ENCODE measurements at places on chromosomes 5 and 9.
A peak's percentile ranks its signal among the peaks of the same experiment; 100 is the strongest.

- DNase-seq, result no peak
These were observed 270.4 kb downstream of the NSG2 start for GRCh38 chr5:174315871-174316270.

GRCh38 chr9:88954066-88954465 is 37.2 kb upstream of the S1PR3 start:
- DNase-seq, result no peak

GRCh38 chr9:15244001-15244441 is 63.0 kb downstream of the TTC39B start:
- DNase-seq, result no peak

- no peak for DNase-seq
These were observed 159.1 kb downstream of the FSTL4 start for GRCh38 chr5:133453084-133453780.

- DNase-seq, result no peak
These were observed 332.4 kb downstream of the MSX2 start for GRCh38 chr5:175056831-175057230.

DNA sequence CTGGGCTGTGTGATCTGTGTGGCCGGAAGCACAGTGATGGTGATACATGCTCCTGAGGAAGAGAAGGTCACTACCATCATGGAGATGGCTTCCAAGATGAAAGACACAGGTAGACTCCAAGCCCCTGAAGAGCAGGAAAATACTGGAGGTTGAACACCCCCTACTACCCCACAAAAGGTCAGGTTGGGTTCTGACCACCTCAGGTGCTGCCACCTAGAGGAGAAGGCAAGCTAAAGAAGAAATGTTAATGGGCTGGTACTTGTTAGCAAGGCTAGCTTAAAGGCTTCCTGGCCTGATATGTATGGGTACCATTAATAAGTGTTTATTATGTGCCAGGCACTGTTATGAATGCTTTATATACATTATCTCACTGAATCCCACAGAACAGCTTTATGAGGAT is 11.7 kb downstream of the NIPAL4 start:
- DNase-seq, result peak; percentile 13

DNA sequence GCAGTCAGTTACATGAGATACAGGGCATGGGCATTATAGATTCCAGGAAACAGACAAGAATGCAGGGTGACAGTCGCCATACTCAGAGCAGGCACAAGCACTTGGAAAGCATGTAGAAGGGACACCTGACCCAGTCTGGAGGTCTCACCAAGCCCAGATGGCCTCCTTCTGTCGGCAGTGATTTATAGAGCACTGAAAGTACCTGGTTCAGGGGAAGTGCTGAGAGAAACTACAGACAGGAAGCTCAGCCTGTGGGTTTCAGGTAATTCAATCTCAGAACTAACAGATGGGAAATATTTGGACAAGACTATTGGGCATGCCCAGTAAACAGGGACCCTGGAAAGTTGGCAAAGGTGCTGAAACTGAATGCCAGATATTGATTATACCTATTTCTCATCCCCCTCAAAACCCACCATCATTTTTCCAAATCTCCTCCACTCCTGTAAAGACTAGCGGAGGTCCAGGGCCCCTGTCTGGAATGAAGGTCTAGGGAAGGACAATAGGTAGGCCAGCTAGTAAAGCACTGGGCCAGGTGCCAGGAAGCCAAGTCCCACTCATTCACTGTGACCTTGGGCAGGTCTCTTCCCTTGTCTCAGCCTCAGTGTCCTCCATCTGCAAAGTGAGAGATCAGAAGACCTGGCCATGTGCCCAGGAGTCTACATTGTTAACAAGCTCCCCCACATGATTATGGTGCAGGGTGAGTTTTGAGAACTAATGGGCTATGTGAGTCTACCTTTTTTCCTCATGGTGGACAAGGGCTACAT is 26.9 kb downstream of the KLHL3 start:
- no peak for DNase-seq

DNA sequence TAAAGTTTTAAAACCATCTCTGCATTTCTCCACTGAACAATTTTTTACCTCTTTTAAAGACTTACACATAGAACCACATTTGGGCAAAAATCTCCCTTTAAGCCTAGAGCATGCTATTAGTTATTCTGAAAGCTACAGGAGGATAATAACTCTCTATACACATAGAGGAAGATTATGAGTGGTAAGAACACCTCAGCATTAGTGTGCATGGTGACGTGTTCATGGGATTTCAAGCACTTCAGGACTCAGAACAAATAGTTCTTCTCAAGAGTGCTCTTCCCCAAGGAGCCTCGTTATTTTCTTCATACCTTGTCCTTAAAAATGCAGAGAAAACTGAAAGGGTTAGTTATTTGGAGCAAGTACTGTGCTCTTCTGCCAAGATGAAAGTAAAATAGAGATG is 256.9 kb upstream of the TUSC1 start:
- no peak for DNase-seq

DNA sequence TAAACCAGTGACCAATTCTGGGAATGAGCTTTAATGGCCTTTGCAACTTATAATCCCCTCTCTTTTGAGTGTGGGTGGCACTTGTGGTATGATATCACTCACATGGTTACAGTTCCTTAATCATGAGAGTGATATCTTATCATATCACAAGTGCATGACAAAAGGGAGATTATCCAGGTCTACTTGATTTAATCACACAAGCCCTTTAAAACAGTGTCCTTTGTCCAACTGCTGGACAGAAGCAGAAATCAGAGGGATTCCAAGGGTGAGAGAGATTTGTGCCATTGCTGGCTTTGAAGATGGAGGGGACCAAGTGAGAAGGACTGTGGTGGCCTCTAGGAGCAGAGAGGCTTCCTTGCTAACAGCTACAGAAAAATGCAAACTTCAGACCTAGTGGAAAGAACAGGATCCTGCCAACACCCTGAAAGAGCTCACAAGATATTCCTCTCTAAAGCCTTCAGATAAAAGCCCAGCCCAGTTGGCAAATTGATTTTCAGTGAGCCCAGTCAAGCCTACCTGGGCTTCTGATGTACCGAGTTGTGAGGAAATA is 279.0 kb upstream of the TLE4 start:
- no peak for DNase-seq
